ENCODE measurements at places on chromosomes 6 and 20.

DNA sequence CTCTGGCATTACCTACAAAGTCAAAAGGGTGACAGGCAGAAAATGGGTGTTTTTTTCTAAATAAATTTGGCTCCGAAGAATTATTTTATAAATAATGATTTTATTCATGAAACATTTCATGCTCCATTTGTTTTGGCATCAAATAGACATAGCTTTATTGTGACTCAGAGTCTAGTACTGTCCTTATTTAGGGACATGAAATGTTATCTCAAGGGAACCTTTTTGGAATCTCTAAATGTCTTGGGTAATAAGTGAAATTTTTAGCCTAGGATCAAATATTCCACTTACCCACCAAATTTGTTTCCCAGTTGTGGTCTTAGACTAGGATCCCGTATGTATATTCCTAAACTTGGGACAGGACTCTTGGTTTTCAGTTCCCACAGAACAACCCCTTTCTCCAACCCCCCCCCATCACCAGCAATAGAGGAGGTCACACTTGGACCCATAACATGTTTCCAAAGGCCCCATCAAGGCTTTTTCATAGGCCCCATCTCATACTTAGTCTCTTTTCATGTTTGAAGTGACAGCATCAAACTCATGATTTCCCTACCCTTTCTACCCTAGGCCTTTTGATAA is 81.8 kb downstream of the JAG1 start:
- DNase-seq: peak; percentile 23

- no peak for DNase-seq
Observed at GRCh38 chr6:161117308-161117707, 125.7 kb downstream of the MAP3K4 start.

- DNase-seq: no peak
Observed at GRCh38 chr6:2149361-2150006, 95.9 kb downstream of the GMDS start.

DNA sequence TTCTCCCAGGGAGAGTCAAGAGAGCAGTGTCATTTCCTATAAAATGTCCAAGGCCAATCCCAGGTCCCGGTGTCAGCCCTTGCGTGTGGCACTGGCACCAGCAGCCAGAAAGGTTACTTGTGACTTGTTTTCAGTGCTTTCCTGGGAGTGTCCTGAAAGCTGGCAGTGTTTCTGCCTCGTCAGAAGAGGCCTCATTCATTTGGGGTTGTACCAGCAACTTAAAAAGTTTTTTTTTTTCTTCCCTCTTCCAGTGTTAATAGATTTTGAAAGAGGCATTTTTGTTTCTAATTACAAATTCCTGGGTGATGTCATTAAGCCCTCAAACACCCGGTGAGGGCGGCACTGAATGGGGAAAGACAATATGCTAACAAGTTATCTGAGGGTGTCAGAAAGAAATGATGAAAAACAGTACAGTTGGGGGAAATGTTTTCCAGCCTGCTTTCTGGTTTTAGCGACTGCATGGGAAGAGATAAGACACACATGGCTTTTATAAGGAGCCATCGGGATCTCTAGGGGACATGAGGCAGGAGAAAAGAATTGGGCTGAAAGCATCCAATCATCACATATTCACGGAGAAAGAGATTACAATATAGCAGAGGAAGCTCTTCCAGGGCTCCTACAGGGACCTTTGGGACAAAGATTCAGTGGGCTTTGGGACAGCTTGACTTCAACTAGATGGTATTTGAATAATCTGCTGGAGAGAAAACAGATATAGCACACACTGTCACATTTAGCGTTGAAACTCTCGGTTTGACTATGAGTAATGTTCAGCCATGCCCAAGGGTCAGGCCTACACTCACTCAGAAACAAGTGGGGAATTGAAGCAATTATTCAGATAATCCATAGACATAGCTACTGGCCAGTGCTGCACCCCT is 153.0 kb downstream of the BCAS1 start:
- DNase-seq: peak; percentile 65

- DNase-seq: no peak
Observed at GRCh38 chr6:12419631-12420272, 129.6 kb downstream of the EDN1 start.

- DNase-seq: peak; percentile 56
Observed at GRCh38 chr6:161238081-161238480, 35.8 kb downstream of the AGPAT4 start.

- no peak for DNase-seq
Observed at GRCh38 chr20:36264426-36265246, 28.4 kb downstream of the AAR2 start.

GRCh38 chr6:106648651-106649308 is 19.4 kb downstream of the QRSL1 start:
- no peak for DNase-seq

GRCh38 chr6:22003287-22003686 is 293.5 kb downstream of the PRL start:
- peak; percentile 25 for DNase-seq

DNA sequence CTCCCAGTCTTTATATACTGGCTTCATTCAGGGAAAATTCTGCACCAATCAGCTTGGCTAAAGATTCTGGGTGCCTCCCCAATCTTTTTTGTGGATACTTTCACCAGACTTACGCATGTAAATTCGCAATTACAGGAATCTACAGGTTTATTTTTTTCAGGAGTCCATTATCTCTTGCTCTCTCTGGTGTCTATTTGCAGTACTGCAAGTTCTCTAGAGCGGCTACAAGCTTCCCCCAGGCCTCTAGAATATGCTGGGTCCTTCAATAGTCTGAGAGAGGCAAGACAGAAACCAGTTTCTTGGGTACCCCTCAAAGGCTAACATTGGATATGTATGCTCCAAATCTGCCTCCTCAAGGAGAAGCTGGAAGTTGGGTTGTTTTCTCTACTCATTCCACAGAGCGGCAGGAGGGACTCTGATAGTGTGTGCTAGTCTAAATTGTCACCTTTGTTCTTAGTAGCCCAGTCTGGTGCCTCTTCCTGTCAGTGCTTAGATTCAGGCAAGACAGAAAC is 58.5 kb downstream of the SUN5 start:
- DNase-seq: peak; percentile 26

DNA sequence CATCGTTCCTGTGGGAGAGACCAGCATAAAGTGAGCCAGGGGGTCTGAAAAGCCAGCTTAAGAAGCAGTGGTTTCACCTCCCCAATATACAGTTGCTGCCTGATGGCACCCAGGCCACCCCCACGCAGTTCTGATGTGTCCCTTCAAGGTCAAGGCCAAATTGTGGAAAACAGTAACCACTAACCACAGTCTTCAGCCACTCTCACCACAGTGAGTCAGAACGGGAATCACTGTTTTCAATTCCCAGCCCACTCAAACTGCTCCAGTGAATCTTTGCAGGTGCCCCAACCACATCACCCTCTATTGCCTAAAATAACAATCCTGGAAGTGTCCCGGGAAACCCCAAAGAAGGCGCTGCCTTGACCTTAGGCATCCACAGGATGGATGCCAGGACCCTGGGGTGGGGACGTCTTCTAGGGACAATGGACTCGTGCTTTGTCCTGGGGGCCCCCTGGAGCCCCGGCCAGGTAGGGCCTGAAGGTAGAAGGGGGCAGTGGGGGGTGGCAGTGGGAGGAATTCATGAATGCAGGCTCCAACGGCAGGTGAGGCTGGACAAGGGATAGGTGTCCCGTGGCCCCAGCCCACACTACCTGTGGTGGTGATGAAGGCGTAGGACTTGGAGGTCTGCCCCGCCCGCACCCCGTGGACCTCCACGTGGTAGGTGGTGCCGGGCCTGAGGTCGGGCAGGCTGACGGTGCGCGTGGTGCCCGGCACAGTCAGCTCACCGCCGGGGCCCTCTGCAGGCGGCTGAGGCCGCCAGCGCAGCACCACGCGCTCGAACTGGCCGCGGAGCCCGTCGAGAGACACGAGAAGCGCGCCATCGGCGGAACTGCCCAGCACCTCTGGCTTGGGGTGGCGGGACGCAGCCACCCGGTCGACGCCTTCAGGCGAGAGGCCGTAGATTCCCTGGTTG is 22.2 kb downstream of the TNXB start:
- DNase-seq: peak; percentile 80

DNA sequence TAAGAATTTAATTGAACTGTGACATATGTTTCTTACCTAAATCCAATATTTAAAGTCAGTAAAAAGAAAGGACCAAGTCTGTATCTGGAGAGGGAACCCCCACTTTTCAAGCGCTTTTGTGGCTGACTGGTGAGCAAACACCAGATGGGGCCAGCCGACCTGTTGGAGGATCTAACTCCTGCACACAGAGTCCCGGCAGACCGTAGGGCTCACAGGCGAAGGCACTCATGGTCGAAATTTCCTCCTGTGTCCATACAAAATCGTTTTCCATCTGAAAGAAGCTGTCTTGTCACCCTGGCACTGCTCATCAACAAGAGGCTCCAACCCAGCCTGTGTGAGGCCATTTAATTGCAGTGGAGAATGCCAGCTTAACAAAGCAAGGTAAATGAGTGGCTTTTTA is 94.0 kb downstream of the SCML4 start:
- no peak for DNase-seq

GRCh38 chr6:90074161-90074850 is 180.0 kb downstream of the GJA10 start:
- peak; percentile 45 for DNase-seq

DNA sequence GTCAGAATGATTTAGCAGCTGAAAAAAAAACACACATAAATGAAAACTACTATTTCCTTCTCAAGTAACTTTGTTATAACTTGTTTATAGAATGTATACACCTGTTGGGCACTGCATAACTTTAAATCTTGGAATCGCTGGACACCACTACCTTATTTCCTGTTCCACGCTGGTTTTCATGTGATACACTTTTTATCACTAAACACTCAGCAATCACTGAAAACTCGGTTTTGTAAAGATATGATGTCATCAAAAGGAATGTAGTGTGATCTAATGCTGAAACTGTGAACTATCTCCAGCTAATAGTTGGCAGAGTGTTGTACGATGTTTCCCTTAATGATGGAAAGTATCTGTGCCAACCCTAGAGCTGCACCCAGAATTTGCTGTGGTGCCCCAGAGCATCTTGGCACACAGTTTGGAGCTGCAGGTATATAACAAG is 127.9 kb downstream of the BACH2 start:
- peak; percentile 69 for DNase-seq

DNA sequence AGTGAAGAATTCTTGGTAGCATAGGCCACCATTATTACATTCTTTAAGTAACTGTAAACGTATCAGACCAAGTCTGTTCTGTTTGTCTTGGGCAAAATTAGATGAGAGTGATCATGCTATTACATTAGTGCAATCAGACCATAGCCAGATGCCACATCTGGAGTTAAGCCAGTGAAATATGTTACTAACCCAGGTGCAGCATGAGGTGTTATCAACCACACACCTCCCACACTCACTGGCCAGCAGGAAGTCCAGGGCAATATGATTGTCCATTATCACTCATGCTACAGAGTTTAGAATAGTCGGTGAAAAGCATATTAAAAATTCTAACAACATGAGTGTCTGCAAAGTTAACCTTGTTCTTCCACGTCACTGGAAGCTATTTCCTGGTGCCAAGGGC is 174.7 kb upstream of the PROKR2 start:
- DNase-seq: no peak

DNA sequence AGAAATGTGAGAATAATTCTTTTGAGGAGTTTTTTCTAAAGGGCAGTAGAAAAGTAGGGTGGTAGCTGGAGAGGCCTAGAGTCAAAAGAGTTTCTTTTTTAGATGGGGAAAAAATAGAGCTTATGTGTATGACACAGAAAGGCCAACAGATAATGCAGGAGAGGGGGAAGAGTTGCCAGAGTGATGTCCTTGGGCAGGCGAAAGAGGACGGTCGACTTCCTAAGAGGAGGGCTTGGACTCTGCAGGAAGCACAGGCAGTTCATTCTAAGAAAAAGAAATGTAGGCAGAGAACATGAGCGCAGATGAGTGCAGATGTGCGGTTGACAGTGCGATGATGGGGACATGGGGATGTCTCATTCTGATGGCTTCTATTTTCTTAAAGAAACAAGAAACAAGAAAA is 68.9 kb downstream of the PAK5 start:
- no peak for DNase-seq

DNA sequence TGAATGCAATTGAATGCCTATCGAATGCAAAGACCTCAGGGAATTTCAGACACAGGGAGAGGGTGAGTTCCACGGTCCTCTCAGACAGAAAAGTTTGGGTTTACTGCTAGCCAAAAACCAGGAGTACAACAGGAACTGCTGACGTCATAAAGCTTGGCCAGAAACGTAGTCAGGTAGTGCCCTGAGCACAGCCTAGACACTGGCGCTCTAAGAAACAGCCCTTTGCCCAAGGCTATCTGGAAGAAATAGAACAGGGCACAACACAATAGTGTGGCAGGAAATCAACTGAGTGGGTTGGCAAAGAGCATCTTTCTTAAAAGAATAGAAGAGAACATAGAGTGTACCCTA is 58.0 kb downstream of the GFOD1 start:
- no peak for DNase-seq

GRCh38 chr6:108170332-108171290 is 4.8 kb downstream of the NR2E1 start:
- DNase-seq: peak; percentile 28

DNA sequence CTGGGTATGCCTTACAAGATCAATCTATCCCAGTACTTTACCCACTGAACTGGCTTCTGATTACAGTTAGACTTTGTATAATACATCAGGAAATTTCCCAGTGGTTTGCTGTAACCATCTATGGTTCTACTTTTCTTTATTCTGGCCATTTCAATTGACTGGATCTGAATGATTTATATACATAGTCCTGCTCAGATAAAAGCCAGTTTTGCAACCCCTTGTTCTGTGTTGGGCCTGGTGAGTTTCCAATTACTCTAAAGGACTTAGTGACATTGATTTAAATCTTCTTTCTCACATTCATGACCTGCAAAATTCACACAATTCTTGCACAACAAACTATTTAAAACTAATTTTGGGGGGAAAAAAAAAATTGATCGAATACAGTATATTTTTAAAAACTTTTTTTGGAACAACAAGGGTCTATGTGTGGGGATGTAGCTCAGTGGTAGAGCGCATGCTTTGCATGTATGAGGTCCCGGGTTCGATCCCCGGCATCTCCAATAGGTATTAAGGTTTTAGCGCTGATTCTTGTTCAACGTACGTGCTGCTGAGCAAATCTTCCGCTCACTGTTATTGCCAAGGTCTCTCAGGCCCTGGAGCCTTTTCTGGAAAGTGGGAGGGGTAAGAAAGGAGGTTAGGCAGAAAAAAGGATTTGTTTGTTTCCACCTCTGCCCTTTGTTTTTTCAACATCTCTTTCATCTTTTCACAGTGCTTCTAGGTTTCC is 117.5 kb downstream of the GPX5 start:
- peak; percentile 69 for DNase-seq

DNA sequence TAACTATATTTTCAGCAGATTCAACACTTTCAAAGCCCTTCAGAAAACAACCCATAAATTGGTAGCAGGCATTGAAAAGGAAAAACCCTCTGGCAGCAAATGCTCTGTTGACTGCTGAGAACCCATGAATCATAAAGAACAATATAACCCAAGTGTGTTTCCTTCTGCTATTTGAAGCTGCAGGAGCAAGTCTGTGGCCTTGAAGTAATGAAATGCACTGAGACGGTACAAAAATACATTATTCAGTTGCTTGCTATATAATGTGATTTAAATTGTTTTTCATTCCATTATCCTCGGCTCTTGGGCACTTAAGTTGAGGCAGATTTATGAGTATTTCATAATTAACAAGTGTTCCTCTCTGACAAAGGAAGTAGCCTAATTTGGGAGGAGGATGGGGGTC is 40.6 kb upstream of the SAMD5 start:
- DNase-seq: no peak
